ENCODE measurements at places on chromosomes 12 and 14.
A peak's percentile ranks its signal among the peaks of the same experiment; 100 is the strongest.

- no peak for DNase-seq
These were observed 22.2 kb downstream of the SFSWAP start for GRCh38 chr12:131732996-131733615.

GRCh38 chr14:104974665-104975390 lies 3.3 kb downstream of the AHNAK2 start:
- DNase-seq, result no peak

GRCh38 chr12:12024911-12025682 lies 45.6 kb upstream of the BCL2L14 start:
- no peak for DNase-seq

GRCh38 chr14:87148655-87149054 lies 844.3 kb downstream of the GALC start:
- no peak for DNase-seq

DNA sequence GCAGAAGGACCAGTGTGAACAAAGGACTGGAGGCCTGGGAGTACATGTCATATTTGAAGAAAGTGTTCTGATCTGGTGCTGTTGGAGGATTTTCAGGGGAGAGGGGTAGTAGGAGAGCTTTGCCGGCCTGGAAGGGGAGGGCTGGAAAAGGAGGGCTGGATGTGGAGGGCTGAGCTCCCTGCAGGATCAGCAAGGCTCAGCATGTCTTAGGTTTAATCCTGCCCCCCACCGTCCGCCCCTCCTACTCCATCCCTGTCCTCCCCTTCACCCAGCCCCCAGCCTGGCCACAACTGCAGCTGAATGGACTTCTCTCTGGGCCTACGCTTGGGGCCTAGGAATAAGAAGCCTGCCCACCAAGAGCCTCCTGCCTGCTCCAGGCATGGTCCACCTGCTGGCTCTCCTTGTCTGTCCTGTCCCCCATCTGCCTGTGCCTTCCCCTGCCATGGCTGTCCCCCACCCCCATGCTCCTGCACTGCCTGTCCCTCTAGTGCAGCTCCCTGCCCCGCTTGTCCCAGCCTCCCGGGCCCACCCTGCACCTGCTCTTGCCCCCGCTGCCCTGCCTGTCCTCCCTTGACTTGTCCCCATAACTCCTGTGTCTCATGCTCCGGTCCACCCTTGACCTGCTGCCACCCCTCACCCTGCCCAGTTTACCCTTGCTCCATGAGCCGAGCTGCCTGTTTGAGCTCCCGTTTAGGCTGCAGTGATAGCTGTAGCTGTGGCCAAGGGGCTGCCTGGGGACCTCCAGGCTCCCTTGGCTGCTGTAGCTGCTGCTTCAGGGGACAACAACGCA lies 9.8 kb upstream of the RARG start:
- no peak for DNase-seq

DNA sequence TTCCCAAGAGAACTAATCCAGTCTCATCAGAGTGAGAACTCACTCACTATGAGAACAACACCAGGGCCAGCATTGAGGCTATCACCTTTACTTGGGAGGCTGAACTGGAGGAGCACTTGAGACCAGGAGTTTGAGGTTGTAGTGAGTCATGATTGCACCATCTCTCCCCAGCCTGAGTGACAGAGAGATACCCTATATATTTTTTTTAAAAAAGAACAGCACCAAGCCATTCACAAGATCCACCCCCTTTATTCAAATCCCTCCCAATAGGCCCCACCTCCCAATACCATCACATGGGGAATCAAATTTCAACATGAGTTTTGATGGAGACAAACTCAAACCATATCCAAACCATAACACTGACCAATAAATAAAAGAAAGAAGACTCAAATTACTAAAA lies 3.7 kb upstream of the TMX1 start:
- no peak for DNase-seq

- DNase-seq, result no peak
These were observed 45.5 kb downstream of the ATF7IP start for GRCh38 chr12:14410841-14411569.

- DNase-seq, result no peak
These were observed 852 bp downstream of the COX16 start for GRCh38 chr14:70358631-70359030.

GRCh38 chr12:110545812-110546211 lies 37.3 kb downstream of the PPTC7 start:
- DNase-seq, result no peak

GRCh38 chr14:52305014-52305413 lies 9.1 kb upstream of the PTGER2 start:
- no peak for DNase-seq

GRCh38 chr14:101627915-101628262 lies 66.6 kb downstream of the DIO3 start:
- DNase-seq, result no peak

- no peak for DNase-seq
These were observed 3.4 kb downstream of the HOXC12 start for GRCh38 chr12:53958128-53958527.

- DNase-seq, result no peak
These were observed 39.8 kb upstream of the NRXN3 start for GRCh38 chr14:78130356-78130755.

DNA sequence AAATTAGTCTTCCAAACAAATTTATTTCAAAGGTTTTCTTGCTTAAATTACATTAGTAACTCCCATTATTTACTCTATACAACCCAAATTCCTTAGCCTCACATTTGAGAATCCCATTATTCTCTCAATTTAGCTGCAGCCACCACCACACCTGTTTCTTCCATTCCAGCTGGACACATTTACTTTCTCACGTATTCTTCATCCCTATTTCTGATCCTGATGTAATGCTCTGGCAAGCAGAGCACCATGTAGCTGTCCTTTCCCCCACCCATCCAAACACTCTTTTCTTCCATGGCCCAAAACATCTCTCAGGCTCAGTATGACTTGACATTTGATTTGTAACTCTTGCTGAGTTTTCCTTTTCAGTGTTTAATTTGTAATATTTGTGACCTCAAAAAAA lies 240.2 kb upstream of the CLEC14A start:
- DNase-seq, result no peak

- DNase-seq, result no peak
These were observed 336.1 kb downstream of the MED13L start for GRCh38 chr12:115941362-115941761.

- DNase-seq, result no peak
These were observed 908 bp upstream of the CDKL1 start for GRCh38 chr14:50397390-50398188.

DNA sequence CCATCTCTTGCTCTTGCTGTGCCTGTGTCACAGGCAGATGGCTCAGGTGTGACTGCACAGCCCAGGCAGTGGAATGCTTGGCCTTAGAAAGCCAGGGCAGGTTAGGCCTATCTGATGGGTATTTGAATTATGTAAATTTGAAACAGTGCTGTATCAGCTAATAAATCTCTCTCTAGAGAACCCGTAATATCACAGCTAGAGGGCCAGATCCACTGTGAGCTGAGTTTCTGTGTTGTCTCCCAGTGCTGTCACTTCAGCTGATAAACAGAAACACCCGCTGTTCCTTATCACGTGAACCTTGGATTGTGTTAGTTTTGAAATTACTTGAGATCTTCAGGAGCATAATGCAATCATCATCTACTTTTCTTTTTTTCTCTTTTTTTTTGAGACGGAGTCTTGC lies 21.5 kb upstream of the ALDH2 start:
- DNase-seq, result no peak

DNA sequence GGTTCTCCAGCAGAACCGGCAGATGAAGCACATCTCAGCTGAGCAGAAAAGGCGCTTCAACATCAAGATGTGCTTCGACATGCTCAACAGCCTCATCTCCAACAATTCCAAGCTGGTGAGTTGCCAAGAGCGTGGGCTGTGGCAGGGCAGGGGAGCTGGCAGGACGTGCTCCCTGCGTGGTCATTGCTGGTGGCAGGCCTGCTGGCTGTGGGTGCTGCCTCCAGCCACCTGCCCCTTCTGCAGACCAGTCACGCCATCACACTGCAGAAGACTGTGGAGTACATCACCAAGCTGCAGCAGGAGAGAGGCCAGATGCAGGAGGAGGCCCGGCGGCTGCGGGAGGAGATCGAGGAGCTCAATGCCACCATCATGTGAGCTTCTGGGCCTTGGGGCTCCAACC lies 35.8 kb downstream of the IL31 start:
- DNase-seq, result no peak

- DNase-seq, result no peak
These were observed 7.2 kb downstream of the CBLN3 start for GRCh38 chr14:24422261-24422660.

DNA sequence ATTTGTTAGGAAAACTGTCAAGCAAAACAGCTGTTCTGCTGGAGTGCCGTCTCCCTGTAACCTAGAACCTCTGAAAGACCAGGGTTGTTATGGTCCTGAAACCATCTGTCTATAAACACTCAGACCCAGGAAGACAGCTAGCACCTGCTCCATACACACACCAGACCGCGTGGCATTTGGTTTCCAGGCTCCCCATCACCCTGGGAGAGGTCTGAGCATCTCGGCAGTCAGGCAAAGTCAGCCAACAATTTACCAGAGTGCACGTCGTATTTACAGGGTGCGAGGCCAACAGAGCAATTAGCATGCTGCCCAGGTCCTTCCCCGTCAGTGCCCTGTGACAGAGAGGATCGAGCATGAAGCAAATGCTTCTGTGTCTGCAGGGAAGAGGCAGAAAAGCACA lies 272.5 kb downstream of the SLC15A4 start:
- peak; percentile 78 for DNase-seq

DNA sequence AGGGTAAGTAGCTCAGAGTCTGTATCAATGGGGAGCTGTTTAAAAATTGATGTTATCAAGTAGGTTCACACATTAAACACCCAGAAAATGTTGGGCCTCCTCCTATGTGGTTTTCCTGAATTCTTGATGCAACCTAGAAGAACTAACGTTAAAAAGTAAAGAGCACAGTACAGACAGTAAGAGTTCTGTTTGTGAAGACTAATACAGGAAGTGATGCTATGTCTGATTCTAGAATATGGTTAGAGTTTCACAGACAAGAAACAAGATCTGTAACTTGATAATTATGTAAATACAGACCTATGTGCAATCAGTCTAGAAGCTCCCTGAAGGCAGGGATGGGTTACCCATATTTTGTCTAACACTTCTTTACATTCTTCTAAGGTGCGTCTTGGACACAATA lies 214.9 kb upstream of the BTG1 start:
- no peak for DNase-seq

GRCh38 chr14:52312931-52313355 lies 1.2 kb upstream of the PTGER2 start:
- DNase-seq, result no peak

GRCh38 chr12:92192360-92192759 lies 46.7 kb upstream of the BTG1 start:
- DNase-seq, result no peak

GRCh38 chr14:93305725-93306418 lies 27.0 kb downstream of the BTBD7 start:
- DNase-seq, result no peak

DNA sequence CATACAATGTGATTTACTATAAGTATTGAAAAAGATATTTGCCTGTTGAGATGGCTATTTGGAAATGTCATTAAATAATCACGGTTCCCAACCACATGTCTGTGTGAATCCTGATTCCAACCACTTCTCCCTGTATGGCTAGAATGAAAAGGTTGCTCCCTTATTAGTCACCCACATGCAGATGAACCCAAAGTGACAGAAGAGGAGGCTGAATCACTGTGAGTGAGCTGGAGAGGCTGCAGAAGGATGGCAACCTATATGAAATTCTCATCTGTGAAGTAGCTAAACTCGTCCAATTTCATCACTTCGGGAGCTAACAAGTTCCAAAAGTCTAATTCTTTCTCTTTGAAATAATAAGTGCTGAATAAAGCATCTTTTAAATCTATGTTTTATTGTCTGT lies 300.5 kb downstream of the PRKD1 start:
- no peak for DNase-seq

GRCh38 chr14:59155886-59156285 lies 32.6 kb upstream of the DAAM1 start:
- no peak for DNase-seq

- DNase-seq, result no peak
These were observed 324.5 kb downstream of the PCNX1 start for GRCh38 chr14:71231521-71232393.

Data from NCI-H774 (cell line).